ENCODE measurements at places on chromosomes 6 and 20.
A peak's percentile ranks its signal among the peaks of the same experiment; 100 is the strongest.

GRCh38 chr6:12288914-12289313 is 1.2 kb upstream of the EDN1 start:
- DNase-seq: no peak

GRCh38 chr6:120108061-120108795 is 758.7 kb upstream of the MAN1A1 start:
- no peak for DNase-seq

DNA sequence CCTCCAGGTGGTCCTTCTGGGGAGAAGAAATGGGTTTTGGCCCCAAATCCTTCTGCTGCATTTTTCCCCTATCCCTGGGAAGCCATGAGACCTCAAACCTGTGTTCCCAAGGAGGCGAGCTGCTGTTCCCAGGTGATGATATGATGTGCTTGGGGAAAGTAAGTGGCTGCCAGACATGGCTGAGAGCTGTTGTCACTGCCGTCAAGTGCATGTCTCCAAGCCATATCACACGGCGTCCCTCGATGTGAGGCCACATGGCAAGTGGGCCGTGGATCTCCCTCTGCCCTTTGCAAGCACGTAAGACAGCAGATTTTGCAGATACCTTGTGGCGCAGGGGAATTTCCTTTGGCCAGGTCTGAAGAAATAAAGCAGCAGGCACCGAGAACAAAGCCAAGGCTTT is 103.7 kb upstream of the CD93 start:
- no peak for DNase-seq

DNA sequence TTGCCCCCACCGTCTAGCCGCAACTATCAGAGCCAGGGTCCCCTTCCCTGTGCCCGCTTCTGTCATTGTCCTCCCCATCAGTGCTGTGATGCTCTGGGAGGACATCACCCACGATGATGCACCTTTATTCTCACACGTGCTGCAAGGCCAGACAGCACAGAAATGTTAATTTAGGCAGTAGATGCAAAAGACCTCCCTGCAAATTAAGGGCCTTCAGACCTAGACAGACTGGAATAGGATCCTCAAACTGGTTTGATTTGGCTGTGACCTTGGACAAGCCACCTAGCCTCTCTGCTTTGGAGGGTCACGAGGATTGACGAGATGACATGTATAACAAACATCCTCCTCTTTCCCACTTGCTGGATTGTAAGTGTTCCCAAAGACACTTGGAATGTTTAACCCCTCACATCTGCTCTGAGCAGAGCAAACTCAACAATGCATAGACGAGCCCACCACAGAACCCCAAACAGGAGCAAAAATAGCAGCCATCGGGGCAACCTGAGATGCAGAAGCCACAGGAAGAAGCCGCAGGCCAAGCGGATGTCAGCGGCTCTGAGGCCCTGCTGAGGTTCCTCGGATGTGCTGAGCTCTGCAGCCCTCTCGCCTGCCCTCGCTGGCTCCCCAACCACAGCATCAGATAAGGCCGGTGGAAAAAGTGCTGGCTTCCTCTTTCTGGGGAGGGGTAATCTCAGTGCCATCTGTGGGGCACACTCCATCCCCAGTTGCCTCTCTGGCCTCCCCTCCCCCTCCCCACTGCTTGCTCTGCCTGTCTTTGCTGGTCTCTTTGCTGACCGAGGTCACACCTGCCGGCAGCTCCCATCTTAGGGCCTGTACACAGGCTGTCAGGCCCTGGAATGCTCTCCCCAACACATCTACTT is 35.3 kb downstream of the TOX2 start:
- DNase-seq: peak; percentile 26

- DNase-seq: no peak
These were observed 705.3 kb downstream of the KIF16B start for GRCh38 chr20:15867899-15868298.

DNA sequence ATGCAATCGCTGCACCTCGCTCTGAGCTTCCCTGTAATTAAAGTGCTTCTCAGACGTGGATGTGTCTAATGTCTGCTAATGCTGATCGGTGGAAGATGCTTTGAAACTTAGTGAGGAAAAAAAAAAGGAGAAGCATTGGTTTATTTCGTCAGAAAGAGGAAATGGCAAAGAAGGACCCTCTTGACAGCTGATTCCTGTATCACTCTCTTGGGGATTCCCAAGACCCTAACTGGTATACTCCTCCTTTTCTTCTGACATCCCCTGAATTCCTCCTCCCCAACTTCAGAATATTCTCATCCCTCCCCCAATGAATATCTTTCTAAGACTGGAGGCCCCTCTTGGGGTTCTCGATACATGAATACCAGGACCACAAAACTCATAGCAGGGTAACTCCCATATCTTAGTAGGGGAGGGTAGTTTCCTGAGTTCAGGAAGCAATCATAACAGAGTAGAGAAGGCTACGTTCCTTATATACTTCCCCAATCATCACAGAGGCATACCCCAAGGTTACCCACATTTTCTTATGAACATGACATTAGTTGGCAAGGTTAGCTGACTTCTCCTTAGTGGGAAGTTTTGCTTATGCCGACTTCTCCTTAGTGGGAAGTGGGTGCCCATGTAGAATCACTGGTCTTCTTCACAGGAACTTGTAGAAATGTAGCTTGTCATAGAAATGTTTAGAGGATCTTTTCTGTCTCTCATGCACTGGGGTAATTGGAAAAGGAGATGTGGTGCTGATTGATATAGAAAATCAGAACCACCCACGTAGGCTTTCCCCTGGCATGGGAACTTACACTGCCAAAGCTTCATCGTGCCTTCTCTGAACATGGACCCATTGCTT is 63.8 kb upstream of the ATXN1 start:
- DNase-seq: peak; percentile 76

DNA sequence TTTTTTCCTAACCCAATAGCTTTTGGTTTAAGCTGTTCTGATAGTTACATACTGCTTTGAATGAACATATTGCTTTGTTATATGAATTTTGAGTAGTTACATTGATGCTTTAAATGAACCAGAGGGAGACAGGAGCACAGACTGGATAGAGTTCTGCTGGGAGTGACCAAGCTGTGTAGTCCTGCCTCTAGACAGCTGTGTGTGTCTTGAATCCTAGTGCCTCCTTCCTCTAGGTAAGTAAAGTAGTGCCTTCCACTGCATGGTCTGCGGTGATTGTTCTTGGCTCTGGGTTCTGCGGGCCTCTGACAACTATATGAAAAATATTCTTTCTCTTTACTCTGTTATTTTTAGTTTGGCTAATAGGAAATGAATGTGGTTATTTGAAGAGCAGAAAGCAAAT is 46.0 kb upstream of the ADGRG6 start:
- DNase-seq: no peak

- DNase-seq: no peak
These were observed 153.9 kb downstream of the UTRN start for GRCh38 chr6:144439016-144439415.
